Regular cardiac myocyte (primary cell): ENCODE measurements at places on chromosomes 13 and 19. TPM values are rescaled to one million over a fixed set of nuclear protein-coding genes. Genes with fewer than 3 reads are reported as not detected.

Gene OR10H1
- not detected in 2 replicates for total RNA-seq

Gene IGFLR1
- 0.56 and 1.3 TPM in 2 replicates for total RNA-seq

Gene APOC1
- total RNA-seq, result 1.3 and 3.4 TPM in 2 replicates

Gene KL
- under 0.01 TPM in 2 replicates for total RNA-seq

Gene ZNF416
- total RNA-seq, result 6.5 and 6.7 TPM in 2 replicates

Gene ZNF708
- 3.6 and 5.9 TPM in 2 replicates for total RNA-seq

Gene EPS8L1
- total RNA-seq, result 0.56 and 1.3 TPM in 2 replicates

Gene ZSCAN5A
- total RNA-seq, result 3.1 and 9.6 TPM in 2 replicates

Gene SUGP1
- 14.9 and 27.4 TPM in 2 replicates for total RNA-seq

Gene TSSK6
- total RNA-seq, result 0.96 and 1.4 TPM in 2 replicates

Gene ZNF471
- total RNA-seq, result 2.1 and 4.8 TPM in 2 replicates

Gene PALM3
- total RNA-seq, result 0.28 and 0.38 TPM in 2 replicates

Gene PRR36
- under 0.01 TPM in 1 of 2 replicates, not detected in the other for total RNA-seq

Gene GRIN2D
- 0.28 and 0.38 TPM in 2 replicates for total RNA-seq
